Keratinocyte (primary cell): ENCODE measurements at places on chromosomes 11 and 22.
A peak's percentile ranks its signal among the peaks of the same experiment; 100 is the strongest.

DNA sequence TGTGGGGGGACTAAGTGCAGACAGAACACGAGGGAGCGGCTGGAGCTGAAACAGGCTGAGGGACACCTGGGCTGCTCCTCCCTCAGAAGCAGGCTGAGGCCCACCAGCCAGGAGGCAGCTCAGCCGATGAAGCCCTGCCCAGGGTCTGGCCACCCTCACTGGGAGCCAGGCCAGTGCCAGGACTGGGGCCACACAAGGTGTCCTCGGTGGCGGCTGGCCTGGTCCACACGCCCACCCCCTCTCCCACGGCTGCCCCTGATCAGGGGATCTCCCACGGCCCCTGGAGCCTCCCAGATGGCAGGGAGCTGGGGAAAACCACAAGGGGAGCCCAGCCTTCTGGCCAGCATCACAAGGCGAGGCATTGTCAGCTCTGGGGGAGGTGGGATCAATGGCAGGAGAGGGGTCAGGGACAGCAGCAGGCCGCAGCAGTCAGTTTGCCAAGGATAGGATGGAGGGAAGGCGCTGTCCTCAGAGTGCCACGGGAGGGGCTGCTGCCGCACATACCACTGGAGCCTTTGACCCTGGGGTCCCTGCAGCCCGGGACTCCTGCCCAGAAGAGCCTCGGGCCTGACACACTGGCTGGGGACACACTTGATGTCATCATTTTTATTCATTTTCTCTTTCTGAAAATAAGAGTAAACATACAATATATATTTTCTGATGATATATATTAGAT, 11.7 kb upstream of the RASL10A start:
- no peak for DNase-seq

DNA sequence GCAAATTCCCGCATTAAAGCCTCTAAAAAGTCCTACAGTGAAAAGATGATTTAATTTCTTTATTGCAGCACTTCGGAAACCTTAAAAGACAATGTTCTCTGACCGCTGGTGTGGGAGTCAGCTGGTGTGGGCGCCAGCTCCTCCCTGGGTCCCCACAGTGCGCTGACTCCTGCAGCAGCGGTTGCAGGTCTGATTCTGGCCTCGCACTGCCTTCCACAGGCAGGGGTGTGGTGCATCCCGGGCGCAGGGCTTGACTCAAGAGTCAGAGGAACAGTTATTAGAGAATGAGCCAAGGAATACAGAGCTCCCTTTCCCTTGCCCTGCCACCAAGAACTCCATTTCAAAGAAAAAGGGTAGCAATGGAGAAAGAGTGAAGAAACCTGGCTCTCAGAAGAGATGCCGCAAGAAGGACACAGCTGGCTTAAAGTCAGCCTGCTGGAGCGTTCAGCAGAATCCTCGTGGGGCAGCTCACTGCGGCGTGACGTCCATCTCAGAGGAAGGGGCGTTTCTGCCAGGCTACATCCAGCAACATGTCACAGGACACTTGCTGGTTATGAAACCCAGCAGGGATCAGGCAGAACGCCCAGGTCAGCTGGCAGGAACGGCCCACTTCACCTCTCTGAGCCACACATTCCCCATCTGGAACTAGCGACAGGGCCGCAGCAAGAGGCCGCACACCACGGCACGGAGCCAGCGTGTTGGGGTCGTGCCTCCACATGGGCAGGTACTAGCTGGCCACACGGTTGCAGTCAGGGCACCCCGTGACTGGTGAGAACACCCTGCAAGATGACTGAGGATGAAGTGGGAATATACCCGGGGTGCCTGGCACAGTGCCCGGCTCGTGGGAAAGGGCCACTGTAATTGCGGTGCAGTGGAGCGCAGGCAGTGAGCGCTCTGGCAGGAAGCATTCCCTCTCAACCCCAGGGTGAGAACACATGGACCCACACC, 18.1 kb upstream of the EFCAB6 start:
- no peak for DNase-seq

DNA sequence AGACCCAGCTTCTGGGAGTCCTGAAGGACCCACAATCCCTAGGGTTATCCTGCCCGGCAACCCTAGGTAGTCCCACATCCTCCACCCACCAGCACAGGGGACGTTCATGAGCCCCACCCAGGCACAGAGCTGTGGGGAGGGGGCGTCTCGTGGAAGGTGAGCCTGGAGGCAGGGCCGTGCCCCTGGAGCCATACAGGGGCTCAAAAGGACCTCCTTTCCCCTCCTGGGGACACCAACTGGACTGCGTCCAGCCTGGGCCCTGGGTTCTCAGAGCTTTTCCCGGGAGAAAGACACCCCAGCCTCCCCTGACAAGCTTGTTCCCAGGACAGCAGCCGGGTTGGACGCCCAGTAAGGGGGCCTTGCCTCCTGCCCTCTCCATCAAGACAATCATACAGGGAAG, 78.4 kb downstream of the BRD1 start:
- DNase-seq = no peak

GRCh38 chr11:84594602-84595001, 1032.5 kb downstream of the DLG2 start:
- no peak for DNase-seq

DNA sequence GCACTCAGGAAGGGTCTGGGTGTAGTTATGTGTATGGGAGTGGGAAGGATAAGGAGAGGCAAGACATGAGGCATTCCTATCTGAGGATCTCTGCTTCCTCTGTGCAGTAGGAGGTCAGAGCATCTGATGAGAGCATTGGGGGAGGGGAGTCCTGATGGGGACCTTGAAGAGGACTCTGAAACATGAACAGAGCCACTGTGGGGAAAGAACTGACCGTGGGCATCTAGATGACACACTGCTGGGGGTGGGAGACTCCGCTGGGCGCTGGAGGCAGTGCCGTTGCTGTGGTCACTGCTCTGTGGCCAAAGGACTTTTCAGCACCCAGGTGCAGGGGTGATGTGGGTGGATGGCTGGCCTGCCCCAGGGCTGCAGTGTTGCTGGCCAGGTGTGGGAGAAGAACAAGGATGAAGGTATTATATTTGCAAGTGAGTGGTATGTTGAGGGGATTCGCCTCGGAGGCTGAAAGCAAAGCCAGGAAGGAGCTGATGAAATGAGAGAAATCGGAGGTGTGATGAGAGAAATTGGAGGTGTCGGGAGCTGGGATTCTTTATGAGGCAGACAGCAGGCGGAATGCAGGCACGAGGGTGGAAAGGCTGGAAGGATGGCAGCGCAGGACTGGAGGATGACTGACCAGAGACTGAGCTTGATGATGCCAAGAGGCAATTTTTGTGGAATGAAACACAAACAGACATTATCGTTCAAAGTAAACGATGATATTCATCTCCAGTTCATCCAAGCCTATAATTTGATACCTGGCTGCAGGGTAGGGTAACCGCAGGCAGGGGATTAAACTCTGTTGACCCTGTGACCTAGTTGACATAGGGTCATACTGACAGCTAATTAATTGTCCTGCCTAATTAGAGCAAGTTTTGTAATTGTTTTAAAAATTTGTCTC, 19.4 kb upstream of the TMPRSS4 start:
- no peak for DNase-seq

DNA sequence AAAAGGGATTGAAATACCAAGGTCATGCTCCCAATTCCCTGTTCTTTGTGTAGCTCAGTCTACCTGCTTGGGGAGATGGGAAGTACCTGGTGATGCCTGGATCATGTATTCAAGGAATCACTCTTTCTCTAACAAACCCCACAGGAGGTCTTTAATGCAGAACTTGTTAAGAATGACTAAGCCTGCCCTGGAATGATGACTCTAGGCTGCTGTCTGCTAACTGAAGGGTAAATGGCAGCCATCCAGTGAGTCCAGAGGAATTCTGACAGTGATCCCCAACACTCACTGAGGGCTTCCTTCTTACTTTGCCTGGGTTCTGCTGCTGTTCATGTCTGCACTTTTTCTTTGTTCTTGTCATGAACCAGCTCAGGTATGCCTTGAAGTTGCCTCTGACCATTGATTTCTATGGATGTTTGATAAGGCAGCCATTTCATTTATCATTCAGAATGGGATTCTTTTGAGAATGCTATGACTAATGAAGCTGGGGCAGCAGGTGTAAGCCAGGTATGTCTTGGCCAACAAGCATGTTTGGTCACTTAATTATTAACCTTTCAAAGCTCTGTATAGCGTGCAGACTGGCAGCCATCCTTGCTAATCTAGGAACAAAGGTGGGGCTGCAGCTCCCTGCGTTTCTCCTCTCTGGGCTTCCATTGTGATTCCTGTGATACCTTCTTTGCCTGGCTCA, 11.4 kb downstream of the PRSS23 start:
- DNase-seq = no peak

GRCh38 chr11:128859563-128860441, 7.3 kb downstream of the KCNJ1 start:
- DNase-seq = no peak

GRCh38 chr11:10623797-10624761, 55.6 kb upstream of the LYVE1 start:
- DNase-seq = no peak

GRCh38 chr11:44627911-44628729, 62.7 kb downstream of the CD82 start:
- DNase-seq = no peak

GRCh38 chr11:124961972-124962609, 8.1 kb downstream of the CCDC15 start:
- peak; percentile 25 for DNase-seq

DNA sequence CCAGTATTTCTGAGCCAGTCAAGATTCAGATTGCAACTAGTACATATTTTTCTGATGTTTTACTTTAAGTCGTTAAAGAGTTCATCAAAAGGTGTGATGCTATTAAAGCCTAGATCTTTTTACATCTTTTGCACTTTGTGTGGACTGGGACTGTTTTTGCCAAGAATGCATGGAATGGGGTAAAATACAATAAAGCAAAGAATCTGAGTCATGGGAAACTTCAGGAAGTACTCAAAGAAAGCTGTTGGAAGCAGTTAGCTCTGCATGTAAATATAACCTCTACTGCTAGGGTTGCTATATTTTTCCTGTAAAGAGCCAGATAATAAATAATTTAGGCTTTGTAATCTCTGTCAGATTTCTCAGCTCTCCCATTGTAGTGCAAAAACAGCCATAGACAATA, 20.9 kb downstream of the ATXN10 start:
- DNase-seq = no peak

- no peak for DNase-seq
Measured at GRCh38 chr11:40974186-40974795, 485.2 kb downstream of the LRRC4C start.

- DNase-seq = no peak
Measured at GRCh38 chr11:113470233-113470632, 5.0 kb downstream of the DRD2 start.

DNA sequence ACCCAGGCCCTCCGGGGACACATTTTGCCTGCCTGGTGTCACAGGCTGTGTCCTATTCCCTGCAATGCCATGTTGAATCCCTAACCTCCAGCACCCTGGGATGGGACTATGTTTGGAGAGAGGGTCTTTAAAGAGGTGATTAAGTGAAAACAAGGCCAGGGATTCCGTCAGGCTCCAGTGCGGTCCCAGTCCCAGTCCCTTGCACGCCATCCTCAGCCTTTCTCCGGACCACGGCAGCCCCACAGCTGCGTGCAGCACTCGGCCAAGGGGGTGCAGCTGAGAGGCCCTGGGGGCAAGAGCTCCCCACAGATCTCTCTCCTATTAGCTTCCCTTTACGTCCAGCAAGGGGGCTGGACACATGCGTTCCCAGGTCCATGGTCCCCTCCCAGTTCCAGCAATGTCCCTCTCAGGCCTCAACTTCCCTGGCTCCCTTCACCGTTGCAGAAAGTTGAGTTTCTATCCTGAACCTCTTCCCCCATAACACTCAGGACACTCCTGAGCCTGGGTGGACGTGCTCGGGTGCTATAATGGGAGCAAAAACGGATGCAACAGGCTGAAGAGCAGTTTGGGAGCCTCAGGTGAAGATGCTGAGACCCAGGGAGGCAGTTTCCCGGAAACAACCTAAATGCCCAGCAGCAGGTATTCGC, 1422.7 kb downstream of the BRD1 start:
- no peak for DNase-seq

DNA sequence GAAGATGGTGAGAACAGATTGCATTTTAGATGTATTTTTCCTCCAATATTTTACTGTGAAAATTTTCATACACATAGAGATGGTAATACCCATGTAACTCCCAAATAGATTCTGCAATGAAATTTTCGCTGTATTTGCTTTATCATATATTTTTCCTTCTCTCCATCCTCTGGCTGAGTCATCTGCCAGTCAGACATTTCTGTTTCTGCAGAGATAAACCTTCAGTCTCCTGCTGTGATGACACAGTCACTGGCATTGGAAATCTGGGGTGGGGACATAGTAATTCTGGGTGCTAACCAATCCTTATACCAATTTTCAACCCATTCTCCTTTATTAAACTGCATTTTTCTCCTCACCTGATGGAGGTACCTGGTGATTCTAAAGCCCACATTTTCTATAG, 33.7 kb downstream of the SVIP start:
- DNase-seq = no peak

GRCh38 chr11:85939099-85940015, 84.2 kb downstream of the CCDC83 start:
- DNase-seq = no peak

DNA sequence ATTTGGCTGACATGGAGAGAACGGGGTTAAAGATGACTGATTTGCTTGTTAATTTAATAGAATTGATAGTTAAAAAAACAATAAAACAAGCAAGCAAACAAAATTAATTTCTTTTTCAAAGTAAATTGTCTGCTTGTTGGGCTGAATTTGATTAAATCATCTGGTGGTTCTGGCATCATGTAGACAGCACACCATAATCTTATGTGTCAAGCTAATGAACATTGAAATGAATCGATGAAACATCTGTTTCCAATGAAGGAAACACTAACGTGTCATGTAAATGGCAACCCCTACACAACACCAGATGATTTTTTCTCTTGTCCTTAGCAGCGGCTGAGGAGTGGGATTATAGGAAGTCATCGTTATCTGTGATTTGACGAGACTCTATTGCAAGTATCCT, 399.6 kb upstream of the RAG2 start:
- no peak for DNase-seq

- DNase-seq = no peak
Measured at GRCh38 chr22:32311551-32312071, 46.1 kb upstream of the RFPL3 start.

DNA sequence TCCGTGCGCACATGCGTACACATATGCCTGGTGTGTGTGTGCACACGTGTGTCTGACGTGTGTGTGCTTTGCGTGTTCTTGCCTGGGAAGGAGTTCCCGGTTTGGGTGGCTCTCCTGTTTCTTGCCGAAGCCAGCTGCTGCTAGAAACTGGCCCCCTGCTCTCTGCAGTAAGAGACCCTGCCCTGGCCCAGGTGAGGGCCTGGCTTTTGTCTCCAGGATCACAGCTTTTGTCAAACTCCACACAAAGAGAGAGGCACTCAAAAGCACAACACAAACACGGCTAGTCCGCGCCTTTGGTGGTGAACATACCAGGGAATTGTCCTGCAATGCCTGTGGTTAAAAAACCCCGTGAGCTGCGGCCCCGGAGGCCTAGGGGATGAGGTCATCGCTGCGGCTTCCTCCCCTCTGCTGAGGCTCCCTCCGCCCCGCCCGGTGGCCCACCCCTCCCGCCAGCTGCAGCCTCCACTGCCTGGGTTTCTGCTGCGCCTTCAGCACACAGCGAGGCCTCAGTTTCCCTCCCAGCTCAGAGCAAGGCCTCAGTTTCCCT, 88.9 kb downstream of the KCNQ1 start:
- peak; percentile 45 for DNase-seq

DNA sequence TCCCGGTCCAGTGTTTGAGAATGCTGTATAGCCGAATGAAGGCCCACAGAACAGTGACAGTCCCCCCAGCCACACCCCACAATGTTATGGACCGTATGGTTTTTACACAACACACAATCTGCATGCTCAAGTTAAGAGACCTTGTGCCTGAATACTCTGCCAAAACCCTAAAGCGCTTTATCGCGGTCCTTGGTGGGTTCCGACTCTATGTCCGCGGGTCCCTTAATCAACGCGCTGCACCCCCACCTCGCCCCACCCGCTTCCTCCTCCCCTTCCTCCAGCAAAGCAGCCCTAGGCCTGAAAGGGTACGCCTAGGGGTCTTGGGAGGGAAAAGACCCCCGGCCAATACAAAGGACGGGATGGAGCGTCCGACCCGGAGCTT, 442 bp downstream of the COPB1 start:
- DNase-seq = no peak
